ENCODE measurements at places on chromosomes 11 and 22. TPM values are rescaled to one million over a fixed set of nuclear protein-coding genes. Genes with fewer than 3 reads are reported as not detected.

SYCE3 gene
- total RNA-seq = not detected

GAS2 gene
- 12.6 TPM for total RNA-seq

MEI1 gene
- 6.8 TPM for total RNA-seq

NOL12 gene
- total RNA-seq = 36.8 TPM

GRCh38 chr22:22834783-22835182 lies 52.8 kb upstream of the IGLL5 start:
- no peak for DNase-seq

DNA sequence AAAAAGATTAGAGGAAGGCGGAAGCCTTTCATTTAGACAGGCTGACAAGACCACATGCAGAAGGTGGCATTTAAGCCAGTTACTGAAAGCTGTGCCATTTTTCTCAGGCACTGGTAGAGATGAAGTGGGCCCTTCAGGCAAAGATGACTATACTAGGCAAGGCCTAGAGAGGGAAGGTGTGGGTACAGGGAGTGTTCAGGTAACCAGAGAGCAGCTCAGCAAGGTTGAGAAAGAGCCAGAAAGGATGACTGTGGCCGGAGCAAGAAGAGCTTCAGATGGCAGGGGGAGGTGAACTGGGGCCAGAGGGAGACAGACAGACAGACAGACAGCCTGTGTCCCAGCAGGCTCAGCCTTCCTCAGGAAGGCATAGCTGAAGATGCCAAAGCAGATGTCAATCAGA lies 88.1 kb upstream of the NARS2 start:
- no peak for DNase-seq

- no peak for DNase-seq
Observed at GRCh38 chr11:7154881-7155361, 66.1 kb downstream of the RBMXL2 start.

DNA sequence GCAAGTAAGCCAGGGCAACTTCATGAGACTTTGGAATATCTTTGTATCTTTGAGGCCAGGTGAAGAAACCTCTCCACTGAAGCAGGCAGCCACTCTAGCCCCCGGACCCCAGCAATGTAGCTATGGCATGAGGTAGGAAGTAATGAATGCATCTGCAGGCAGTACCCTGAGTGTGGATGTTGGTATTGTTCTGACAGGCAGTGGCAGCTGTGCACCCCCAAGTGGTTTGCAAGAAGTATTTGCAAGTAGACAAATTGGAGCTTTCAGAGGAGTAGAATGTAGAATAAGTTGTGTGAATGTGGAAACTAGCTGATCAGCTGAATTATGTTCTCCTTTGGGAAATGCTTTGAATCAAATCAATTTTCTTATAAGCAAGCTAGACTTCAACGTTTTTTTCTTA lies 194.4 kb upstream of the PGR start:
- DNase-seq = no peak

GRCh38 chr22:37604875-37605274 lies 3.8 kb upstream of the GGA1 start:
- no peak for DNase-seq

DNA sequence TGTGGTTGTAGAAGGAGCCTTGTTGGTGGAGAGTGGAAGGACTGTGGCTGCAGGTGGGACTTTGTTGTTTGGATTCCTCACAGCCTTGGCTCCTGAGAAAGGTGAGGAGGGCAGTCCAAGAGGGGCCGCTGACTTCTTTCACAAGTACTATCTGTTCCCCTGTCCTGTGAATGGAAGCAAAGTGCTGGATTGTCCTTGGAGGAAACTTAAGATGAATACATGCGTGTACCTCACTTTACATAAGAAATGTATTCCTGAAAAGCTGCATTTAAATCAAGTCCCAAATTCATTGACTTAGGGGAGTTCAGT lies 2.4 kb downstream of the FUT4 start:
- no peak for DNase-seq

DNA sequence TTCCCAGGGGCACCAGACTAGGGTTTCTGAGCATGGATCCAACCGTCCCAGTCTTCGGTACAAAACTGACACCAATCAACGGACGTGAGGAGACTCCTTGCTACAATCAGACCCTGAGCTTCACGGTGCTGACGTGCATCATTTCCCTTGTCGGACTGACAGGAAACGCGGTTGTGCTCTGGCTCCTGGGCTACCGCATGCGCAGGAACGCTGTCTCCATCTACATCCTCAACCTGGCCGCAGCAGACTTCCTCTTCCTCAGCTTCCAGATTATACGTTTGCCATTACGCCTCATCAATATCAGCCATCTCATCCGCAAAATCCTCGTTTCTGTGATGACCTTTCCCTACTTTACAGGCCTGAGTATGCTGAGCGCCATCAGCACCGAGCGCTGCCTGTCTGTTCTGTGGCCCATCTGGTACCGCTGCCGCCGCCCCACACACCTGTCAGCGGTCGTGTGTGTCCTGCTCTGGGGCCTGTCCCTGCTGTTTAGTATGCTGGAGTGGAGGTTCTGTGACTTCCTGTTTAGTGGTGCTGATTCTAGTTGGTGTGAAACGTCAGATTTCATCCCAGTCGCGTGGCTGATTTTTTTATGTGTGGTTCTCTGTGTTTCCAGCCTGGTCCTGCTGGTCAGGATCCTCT lies 709 bp downstream of the MRGPRX4 start:
- no peak for DNase-seq

- no peak for DNase-seq
Observed at GRCh38 chr22:39365492-39365780, 15.6 kb downstream of the SYNGR1 start.

GRCh38 chr22:27786965-27787364 lies 14.6 kb downstream of the MN1 start:
- no peak for DNase-seq

DNA sequence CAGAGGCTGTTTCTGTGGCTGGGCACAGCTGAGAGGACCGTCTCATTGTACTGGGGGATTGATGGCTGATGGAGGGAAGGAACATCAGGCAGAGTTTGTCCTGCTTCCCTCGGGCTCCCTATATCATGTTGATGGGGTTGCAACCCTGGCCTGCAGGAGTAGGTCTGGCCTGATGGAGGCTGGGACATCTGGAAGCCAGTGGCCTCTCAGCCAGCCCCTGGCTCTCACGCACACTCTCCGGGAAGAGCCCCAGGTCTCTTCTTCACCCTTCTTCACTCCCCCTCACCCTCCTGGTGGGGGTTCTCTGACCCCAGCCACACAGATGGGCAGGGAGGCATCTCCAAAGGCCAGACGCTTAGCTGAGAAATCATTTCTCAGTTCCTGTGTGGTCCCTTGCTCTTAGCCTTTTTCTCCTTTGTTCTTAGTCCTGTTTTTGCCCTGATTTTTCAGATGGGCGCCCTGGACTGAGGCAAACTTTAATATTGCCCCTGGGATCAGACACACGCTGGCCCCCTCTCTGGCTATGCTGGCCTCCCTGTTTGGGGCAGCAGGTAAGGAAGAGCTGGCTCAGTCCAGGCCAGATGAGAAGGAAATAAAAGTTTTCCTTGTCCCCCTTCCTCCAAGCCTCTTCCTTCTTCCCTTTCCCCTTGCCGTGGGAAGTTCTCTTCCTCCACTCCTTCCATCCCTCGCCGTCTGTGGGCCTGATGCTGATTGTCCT lies 13.9 kb upstream of the ANO1 start:
- peak; percentile 34 for DNase-seq

DNA sequence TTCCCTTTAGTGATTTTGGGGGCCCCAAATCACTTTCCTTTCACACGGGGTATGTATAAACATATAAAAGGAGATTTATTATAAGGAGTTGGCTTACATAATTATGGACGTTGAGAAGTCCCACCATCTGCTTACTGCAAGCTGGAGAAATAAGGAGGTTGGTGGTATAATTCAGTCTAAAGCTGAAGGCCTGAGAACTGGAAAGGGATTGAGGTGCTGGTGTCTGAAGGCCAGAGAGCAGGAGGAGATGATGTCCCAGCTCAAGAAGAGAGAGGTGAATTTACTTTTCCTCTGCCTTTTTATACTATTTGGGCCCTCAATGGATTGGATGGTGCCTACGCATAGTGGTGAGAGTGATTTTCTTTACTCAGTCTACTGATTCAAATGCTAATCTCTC lies 1.3 kb upstream of the ZNF202 start:
- no peak for DNase-seq

GRCh38 chr11:12066056-12066798 lies 44.2 kb upstream of the MICAL2 start:
- DNase-seq = peak; percentile 75

Data from ureter (tissue), 1 donor.